ENCODE measurements at places on chromosomes 3 and 15.

- no peak for DNase-seq
These were observed 27.3 kb downstream of the CD276 start for GRCh38 chr15:73711526-73711925.

GRCh38 chr3:175552929-175553328 is 693.8 kb downstream of the NAALADL2 start:
- no peak for DNase-seq

DNA sequence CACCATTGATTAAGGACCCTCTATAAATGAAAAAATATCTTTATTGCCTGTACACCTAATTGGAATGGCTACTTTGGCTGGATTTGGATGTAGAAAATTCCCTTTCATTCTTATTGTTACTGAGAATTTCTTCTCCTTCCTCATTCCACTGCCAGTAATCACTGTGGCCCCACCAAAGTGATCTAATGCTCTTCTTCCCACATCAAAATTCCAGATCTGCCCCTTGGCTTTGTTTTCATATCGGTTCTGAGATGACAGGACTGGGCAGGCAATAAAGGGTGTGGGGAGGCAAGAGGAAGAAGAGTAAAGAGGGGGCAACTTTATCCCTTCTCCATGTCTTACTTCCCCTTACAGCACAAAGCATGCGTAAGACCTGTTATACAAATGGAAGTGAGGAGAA is 2.1 kb downstream of the ANKUB1 start:
- no peak for DNase-seq

GRCh38 chr15:83108266-83109219 is 1.1 kb downstream of the TM6SF1 start:
- no peak for DNase-seq

DNA sequence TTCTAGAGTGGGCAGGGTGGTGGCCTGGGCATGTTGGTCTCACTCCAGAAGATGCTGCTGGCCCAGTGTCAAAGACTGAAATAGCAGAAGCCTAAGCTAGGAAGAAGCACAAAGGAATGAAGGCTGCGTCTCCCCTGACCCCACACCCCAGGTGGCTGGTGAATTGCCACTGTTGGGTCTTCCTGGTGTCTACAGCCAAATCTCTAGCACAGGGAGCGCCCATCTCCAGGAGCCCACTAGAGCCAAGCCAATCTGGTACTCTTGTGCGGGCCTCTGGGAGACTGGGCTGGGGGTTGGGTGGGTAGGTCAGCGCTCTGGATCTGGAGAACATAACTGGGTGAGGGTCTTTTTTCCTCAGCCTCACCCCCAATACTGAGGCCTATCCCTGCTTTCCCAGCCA is 894 bp downstream of the TUSC2 start:
- no peak for DNase-seq

DNA sequence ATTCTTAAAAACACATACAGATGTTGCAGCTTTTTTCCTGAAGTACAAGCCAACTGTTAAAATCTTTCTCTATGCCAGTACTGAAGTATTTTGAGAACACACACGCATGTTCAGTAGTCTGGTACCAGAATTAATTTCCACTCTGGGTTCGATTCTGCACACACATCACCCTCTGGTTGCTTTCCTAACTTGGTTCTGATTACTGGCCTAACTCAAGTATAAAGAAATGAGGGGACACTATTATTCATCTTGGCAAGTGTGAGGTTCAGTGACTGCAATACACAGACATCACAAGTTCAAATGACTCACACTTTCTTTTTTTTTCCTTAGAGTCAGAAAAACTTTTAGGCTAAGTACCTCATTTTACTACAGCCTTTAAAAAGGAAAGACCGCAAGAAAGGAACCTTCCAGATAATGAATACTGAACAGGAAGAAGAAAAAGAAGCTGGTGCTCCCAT is 37.4 kb upstream of the LDHAL6B start:
- DNase-seq = no peak

Measured in T1000 (cell line).